ENCODE measurements at places on chromosomes 6 and 20.
A peak's percentile ranks its signal among the peaks of the same experiment; 100 is the strongest.

DNA sequence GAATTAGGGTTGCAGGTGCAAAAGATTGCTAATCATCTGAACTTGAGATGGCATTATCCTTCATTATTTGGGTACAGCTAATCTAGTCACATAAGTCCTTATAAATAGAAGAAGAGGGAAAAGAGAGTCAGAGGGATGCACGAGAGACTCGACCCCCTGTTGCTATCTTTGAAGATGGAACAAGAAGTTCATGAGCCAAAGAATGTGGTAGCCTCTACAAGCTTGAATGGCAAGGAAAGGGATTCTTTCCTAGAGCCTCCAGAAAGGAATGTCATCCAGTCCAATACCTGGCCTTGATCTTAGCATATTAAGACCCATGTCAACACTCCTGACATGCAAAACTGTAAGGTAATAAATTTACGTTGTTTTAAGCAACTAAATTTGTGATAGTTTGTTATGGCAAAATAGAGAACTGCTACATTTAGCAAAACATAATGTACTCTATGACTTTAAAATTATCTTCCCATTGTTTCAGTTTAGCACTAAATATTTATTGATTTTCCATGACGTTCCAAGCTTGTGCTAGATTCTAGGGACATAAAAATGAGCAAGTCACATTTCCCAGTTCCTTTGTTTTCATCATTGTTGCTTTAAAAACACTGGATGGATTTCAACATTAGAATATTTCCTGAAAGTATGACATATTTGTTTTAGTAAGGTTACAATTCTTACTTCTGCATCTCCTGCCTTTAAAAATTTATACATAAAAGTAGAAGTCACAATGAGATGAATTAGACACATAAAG, 12.7 kb downstream of the MANEA start:
- DNase-seq = no peak

- no peak for DNase-seq
These were observed 789.8 kb upstream of the MAP3K7 start for GRCh38 chr6:91376686-91377085.

DNA sequence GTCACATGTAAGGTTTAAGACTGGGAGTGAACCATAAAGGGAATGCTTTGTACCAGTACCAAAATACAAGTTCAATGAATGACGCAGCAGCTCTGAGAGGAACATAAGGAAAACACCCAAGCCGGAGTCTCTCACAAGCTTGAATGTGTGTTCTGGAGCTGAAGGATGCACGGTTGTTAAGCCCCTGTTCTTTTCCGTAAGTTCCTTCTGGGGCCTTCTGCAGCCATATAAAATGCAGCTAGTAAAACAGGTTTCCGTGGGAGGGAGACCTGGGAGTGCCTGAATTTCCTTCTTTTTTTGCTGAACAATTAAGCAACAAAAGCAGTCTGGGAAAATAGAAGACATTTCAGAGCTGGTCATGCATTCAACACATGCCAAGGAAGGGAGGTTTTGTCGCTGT, 73.2 kb upstream of the JAG1 start:
- no peak for DNase-seq

- no peak for DNase-seq
These were observed 3.9 kb downstream of the CCN2 start for GRCh38 chr6:131946992-131947955.

- no peak for DNase-seq
These were observed 74.3 kb downstream of the ERMARD start for GRCh38 chr6:169825558-169826225.

- no peak for DNase-seq
These were observed 338.6 kb downstream of the COL12A1 start for GRCh38 chr6:74867291-74867690.

DNA sequence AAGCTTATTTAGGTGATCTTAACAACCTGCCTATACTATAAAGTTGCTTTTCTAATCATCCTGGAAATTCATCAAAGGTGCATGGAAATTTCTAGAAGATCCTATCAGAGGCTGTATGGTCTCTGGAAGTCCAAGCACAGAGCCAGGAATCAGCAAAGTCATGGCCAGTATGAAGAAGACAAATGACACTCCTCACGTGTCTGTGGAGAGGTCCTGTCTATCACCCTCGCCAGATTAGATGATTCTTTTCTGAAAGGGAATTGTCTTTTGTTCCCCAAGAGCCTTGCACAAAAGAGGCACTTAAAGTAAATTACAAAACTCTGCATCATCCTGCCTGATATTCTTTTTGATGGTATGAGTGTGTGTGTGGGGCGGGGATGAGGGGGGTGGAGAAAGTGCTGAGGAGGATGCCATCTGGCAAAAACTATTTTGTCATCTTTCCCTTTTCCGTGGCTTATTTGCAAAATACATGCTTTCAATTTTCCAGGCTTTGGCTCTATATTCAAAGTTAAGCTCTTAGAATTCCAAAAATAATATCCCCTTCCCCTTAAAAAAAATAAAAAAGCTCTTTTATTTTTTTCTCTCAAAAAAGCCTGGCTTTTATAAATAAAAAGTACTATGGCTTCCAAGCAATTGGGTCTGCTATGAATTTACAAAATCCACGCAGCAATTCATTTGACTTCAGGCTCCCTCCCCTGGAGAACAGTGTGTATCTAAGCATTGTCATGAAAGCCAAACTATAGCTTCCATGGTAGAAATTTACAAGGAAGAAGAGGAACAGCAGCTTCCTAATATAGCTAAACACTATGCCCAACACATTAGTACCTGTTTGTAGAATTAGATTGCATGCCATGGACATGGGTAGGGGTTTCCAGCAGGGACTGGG, 185.2 kb upstream of the ARG1 start:
- DNase-seq = no peak

DNA sequence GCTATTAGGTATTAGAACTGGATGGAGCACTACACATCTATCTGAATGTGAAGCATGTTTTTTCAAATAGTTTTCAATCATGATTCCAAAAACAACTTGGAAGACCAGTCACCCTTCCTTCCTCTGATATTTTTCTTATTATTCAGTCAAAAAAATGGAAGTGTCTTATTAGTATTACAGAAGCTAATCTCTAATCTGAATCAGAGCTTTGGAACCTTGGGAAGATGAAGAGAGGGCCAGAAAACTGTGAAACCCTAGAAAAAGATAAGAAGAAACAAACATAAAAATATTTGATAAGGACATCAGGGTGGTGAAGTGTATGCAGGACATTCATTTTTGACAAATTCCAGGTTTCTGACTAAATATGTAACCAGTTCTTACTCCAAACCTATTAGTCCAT, 166.3 kb upstream of the PRSS16 start:
- DNase-seq = no peak

DNA sequence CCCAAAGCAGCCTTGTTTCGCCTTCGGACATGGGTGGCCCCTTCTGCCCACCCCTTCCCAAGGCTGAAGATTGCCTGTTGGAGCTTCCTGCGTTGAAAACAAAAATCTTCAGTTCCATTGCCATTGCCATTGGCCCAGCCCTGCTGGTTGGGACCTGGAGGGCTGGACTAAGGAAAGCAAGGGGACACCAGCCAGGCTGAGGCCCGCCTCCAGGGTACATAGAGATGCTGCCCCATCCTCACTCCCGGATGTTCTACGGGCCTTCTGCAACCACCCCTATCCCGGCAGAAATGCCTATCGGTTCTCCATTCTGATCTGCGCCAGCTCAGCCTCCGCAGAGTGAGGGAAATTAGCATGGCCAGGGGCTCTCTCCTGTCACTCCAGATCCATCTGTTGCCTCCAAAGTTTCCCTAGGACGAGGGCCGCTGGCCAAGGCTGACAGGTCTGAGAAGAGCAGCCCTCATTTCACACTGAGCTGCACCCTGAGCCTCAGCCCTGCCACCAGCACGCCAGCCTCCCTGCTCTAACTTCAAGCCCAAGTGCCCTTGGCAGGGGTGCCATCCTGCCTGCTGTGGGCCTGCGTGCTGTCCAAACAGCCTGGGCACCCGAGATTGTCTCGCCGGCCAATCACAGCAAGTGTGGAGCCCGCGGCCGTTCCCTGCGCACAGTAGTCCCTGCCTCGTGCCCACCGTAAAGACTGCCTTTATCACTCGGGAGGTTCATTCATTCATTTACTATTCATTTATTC, 13.4 kb upstream of the STX16 start:
- DNase-seq = no peak

GRCh38 chr6:7803214-7803613, 77.3 kb downstream of the BMP6 start:
- DNase-seq = no peak

- DNase-seq = no peak
These were observed 659.7 kb downstream of the KIF16B start for GRCh38 chr20:15913391-15914025.

- DNase-seq = no peak
These were observed 36.1 kb upstream of the MAP7 start for GRCh38 chr6:136586295-136586694.

DNA sequence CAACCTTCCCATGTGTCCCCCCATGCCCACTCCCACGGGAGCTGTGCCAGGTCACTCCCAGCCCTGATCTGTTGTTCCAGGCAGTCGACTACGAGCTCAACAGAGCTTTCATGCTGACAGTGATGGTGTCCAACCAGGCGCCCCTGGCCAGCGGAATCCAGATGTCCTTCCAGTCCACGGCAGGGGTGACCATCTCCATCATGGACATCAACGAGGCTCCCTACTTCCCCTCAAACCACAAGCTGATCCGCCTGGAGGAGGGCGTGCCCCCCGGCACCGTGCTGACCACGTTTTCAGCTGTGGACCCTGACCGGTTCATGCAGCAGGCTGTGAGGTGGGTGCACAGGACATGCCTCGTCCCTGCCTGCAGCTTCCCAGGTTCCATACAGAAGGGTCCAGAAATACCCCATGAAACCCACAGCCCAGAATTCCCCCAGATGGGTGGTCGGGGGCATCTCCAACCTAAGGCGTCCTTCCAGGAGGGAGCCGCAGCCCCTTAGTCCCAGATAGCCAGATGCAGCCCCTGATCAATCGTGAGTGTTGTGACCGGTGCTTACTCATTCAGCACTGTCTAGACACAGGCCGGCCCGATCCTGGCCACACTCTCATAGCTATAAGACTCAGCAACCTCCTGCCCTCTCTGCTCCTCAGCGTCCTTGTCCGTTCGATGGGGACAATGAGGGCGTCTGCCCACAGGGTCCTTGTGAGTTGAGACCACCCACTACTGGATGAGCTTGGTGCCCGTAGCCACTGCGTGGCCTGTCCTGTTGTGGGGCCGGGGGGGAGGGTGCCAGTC, 142.1 kb downstream of the TAF4 start:
- no peak for DNase-seq

DNA sequence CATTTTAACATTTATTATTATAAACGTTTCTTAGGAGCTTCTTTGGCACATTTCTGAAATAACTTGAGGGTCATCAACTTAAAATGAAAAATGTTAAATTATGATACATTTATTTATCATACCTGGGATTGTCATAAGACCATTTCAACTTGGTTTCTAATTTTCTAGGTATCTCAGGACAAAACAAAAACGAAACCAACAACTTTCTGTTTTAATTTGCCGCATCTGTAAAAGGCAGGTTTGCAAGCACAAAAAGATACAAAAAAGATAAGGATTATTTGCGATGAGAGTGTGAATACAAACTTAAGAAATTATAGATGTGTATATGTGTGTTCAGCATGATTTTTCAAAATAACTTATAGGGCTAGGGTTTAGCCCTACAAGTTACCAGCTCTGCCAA, 395.0 kb upstream of the RUNX2 start:
- no peak for DNase-seq

DNA sequence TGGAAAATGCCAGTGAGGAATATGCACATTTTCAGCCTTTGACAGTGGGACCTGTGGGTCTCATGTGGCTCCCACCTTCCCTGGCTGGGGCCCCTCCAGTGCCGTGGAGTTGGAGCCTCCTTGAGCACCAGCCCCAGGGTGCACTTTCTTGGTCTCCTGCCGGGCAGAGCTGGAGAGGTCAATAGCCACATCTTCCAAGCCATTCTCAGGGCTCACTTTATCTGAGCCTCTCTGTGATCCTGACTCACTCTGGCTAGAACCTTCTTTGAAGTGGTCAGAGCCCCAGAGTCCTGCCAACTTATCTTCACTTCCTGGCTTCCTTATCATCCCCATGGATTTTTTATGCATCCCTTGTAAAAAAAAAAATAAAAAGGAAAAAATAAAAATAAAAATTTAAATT, 5.7 kb downstream of the VSX1 start:
- no peak for DNase-seq

DNA sequence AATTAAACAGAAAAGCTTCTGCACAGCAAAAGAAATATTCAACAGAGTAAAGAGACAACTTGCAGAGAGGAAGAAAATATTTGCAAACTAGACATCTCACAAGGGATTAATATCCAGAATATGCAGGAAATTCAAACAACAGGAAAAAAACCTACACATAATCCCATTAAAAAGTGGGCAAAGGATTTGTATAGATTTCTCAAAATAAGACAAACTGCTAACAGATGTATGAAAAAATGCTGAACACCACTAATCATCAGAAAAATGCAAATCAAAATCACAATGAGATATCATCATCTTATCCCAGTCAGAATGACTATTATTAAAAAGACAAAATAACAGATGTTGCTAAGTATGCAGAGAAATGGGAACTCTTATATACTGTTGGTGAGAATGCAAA, 129.6 kb downstream of the SYNDIG1 start:
- DNase-seq = no peak

DNA sequence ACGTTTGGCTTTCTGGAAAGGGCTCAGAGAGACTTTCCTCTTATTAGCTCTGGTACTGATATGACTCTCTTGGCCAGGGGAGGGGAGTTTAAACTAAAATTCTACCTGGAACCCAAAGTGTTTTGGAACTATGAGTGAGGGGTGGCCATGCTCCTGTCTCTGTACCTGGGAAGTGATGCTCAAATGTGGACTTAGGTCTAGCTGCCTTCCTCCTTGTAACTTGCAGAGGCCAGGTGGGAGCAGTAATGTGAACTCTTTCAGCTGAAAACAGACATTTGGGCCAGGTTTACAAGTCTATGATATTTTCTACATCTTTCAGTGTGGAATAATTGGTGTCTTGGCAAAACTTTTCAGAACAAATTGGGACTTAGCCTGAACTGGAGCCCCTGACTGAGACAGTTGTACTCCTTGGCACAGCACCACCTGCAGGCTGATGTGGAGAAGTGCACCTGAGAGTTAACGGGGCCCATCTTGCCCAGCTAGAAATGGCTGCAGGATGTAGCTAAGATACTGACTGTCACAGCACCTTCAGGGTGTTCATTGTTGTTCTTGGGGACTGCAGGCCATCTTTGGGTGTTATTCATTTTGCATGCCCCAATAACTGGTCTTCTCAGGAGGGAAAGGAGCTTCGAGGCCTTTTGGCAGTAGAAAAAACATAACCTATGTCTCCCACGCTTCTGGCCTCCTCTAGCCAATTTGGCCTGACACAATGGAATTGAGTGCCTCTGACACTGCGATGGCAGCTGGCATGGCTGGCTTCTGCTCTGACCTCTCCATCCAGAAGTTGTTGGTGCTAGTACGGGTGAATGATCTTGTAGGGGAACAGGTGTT, 37.1 kb downstream of the CD109 start:
- peak; percentile 34 for DNase-seq

- DNase-seq = no peak
These were observed 31.4 kb downstream of the TFEB start for GRCh38 chr6:41704028-41704427.

DNA sequence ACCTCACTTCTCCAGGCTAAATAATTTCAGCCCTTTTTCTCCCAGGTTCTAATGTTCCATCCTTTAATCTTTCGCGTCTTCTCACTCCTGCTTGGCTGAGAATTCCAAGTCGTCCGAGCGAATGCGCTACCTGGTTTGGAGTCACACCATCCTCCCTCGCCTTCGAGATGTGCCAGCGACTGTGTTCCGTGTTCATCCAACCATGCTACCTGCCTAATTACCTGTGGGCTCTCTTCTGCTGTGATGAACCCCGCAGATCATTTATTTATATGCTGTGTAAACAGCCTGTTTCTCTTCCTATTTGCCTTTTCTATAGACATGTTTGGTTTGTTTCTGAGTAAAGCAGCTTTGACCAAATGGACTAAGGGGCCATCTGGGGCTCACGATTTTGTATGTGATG, 83.5 kb upstream of the TMEM181 start:
- DNase-seq = no peak

Data from KG1 (cell line).